Stimulated activated CD4-positive, alpha-beta T cell treated with anti-CD3 and anti-CD28 coated beads, TNF-alpha, amount 100 ng/mL, for 1 hour (primary cell): ENCODE measurements at places on chromosomes 4 and X.

DNA sequence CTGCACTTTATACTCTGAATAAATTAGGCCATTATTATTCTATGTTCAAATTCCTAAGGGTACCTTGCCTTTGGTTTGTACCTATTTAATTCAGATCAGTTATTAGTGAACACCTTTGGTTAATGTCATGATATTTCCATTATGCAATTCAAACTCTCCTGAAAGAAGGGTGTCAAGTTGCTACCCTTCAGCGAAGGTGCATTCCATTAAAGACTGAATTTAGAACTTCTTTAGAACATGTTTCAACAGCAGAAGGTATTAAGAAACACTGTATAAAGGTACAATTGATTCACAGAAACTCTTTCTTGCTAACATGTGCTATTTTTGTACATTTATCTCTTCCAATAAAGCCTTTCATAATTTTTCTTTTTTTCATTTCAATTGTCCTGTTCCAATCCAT is 1545.4 kb upstream of the PCDH10 start:
- DNase-seq = no peak

- DNase-seq = no peak
Observed at GRCh38 chr4:31194823-31195222, 474.7 kb downstream of the PCDH7 start.

- DNase-seq = no peak
Observed at GRCh38 chr4:26213317-26213716, 107.5 kb upstream of the RBPJ start.

DNA sequence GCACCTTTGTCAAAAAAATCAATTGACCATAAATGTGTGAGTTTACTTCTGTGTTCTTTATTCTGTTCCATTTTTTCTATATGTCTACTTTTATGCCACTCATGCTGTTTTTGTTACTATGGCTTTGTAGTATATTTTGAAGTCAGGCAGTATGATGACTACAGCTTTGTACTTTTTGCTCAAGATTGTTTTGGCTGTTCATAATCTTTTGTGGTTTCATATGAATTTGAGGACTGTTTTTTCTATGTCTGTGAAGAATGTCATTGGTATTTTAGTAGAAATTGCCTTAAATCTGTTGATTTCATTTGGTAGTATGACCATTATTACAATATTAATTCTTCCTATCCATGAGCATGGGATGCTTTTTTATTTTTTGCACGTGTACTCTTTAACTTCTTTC is 346.8 kb downstream of the PPP3CA start:
- no peak for DNase-seq

GRCh38 chr4:145501051-145501660 is 19.5 kb downstream of the SMAD1 start:
- DNase-seq = no peak

DNA sequence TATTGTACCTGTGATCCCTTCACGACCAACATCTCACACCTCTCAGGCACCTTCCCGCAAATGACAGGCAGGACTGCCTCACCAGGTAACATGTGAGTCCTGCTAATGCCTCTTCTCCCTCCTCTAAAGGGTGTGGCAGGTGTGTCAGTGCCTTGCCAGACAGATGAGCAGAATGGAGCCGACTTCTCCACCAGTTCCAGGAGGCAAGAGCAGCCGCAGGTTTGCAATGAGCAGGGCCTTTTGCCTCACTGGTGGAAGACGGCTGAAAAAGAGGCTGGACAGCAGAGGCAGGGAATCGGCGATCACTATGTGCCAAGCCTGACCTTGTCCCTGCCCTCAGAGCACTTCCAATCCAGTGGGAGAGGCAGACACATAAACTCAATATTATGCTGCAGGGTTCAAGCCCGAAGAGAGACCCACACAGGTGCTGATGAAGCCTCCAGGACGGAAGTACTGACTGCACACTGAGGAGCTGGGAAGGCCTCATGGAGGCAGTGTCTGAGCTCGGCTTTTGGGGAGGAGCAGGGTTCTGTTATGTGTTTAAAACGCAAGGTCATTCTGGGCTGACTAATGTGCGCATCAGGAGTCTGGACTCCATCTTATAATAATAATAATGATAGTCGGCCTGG is 57.9 kb downstream of the C4orf50 start:
- DNase-seq = no peak

- DNase-seq = no peak
Observed at GRCh38 chr4:55729351-55730279, 90.0 kb upstream of the EXOC1L start.

DNA sequence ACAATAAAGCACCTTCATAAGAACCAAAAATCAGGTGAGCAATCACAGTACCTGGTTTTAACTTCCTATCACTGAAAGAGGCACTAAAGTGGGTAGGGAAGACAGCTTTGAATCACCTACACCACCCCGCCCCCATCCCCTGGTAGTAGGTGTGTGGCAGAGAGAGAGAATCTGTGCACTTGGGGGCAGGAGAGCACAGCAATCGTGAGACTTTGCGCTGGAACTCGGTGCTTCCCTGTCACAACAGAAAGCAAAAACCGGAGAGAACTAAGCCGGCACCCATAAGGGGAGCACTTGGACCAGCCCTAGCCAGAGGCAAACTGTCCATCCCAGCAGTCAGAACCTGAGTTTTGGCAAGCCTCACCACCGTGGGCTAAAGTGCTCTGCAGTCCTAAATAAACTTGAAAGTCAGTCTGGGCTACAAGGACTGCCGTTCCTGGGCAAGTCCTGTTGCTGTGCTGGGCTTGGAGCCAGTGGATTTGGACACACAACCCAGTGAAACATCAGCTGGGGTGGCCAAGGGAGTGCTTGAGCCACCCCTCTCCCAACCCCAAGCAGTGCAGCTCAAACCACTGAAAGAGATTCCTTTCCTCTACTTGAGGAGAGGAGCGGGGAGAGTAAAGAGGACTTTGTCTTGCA is 32.1 kb downstream of the NDUFB11 start:
- DNase-seq = no peak

DNA sequence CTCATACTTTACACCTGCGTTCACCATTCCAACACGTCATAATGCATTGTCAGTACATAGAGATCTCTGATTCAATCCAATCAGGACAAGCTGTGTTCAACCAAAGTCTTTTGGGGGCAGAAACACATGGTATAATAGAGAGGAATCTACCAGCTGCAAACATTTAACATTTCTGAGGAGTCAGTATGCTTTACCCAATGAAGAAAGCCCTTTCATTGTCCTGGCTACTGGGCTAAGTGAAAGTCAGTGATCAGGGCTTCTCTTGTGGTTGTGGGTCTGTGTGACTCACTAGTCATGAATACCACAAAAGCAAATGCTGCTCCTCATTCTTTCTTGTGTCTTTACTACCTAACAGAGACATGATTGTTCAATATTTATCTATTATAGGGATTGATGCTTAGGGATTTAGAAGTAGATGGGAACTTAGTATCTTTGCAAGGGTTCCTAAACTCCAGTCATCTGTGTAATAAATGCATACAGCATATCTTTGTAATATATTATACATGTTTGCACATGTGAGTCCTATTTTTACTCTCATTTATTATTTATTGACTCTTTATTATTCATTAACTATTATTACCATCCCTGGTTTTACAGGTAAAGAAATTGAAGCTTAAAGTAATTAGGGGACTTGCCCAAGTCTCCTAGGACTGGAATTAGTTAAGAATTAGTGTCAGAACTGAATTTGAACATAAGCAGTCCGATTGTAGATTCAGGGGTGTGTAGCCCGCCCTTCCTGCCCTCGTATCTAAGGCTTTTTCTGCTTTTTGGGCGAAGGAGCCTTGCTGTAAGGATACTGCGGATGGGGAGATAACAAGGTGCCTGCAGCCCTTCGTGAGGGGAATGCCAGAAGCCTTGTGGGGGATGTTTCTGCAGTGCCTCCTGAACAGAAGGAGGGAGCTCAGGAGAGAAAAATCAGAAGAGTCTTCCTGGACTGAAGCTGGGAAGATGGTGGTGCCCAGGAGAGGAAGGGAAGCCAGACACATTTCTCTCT is 353.1 kb upstream of the BOD1L1 start:
- no peak for DNase-seq

GRCh38 chr4:54708339-54709279 is 50.9 kb downstream of the KIT start:
- no peak for DNase-seq

DNA sequence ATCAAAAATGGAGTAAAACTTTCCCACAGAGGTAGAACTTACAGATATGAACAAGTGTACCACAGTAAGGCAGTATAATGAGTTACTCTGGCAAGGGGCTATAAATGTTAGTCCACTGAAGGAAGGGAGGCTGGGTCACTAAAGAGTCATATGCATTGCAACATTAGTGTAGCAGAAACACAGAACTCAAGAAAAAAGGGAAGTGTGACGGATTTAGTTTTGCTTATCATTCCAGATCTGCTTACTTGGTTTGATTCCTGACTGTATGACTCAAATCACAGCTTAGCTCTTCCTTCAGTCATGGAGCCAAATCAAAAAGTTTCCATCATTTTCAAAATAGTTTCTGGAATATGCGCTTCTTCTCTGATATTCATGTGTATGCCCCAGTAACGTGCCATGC is 148.7 kb downstream of the FSTL5 start:
- no peak for DNase-seq

DNA sequence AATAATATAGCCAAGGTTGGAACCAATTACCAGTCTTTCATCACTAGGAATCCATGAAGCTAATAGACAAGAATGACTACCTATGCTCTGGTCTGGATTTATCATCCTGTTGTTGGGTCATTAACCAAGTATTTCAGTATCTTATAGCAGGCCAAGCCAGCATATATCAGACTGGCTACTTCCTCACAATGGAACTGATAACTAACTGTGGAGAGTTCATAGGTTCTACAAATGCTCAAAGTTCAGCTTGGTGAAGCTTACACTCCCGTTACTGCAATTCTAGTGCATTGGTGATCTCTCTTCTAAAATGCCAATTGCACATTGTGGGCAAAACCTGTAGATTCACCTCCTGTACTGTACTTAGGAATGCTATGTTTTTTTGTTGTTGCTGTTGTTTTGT is 4.8 kb downstream of the TRPC5OS start:
- DNase-seq = no peak

GRCh38 chrX:20252381-20253231 is 14.1 kb downstream of the RPS6KA3 start:
- DNase-seq = no peak

DNA sequence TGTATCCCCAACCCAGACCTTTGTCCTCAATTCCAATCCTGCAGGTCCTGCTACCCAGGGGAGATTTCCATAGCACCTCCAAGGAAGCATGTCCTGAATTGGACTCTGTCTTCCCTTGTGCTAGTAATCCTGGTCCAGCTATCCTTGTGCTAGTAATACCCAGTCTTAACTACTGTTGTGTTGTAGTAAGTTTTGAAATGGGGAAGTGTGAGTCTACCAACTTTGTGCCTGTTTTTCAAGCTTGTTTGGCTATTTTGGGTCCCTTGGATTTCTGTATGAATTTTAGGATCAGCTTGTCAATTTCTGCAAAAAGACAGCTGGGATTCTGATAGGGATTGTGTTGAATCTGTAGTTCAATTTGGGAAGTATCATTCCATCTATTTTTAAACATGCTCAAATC is 51.4 kb downstream of the CD99L2 start:
- DNase-seq = no peak

- no peak for DNase-seq
Observed at GRCh38 chr4:56466910-56467283, 520 bp upstream of the SRP72 start.

- DNase-seq = no peak
Observed at GRCh38 chr4:14260591-14260990, 633.1 kb upstream of the BOD1L1 start.
